ENCODE measurements at places on chromosomes 5 and 9.

GRCh38 chr5:39495227-39495626 lies 70.4 kb upstream of the DAB2 start:
- DNase-seq = no peak

- DNase-seq = no peak
Observed at GRCh38 chr5:136067422-136067821, 38.6 kb downstream of the TGFBI start.

GRCh38 chr5:173327084-173327947 lies 898 bp downstream of the STC2 start:
- peak; percentile 34 for DNase-seq

DNA sequence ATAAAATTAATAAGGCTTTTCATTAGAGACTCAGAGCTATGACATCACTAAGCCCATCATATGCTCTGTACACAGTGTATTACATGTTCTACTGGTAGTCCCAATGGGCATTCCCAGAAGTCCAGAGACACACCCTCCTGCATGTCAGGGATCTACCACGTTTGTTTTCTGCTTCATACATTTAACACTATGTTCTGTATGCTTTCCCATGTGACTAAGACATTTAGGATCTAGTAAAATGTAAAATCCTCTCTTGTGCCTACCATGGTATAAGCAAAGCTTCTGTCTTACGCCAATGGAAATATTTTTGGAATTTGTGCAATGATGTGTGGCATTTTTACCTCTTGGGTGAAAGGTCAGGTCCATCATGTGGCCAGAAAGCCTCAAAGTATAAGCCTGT lies 192.4 kb downstream of the ADAMTSL1 start:
- no peak for DNase-seq

- DNase-seq = no peak
Observed at GRCh38 chr5:11596657-11597071, 307.6 kb downstream of the CTNND2 start.

DNA sequence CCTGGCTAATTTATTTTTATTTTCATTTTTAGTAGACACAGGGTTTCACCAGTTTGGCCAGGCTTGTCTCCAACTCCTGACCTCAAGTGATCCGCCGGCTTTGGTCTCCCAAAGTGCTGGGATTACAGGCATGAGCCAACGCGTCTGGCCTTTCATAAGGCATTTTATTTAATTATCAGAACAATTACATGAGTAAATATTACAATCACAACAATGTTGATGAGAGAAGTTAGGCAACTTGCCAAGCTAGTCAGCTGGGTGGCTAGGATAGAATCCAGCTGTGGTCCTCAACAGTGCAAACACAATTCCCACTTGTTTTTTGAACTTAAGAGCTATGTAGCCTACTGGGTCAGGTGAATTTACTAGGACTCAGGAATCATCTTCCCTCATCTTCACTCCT lies 22.0 kb downstream of the C9orf57 start:
- DNase-seq = no peak

- no peak for DNase-seq
Observed at GRCh38 chr9:83281306-83282255, 218.6 kb upstream of the RASEF start.

- DNase-seq = no peak
Observed at GRCh38 chr9:93315960-93316359, 132.0 kb downstream of the WNK2 start.

DNA sequence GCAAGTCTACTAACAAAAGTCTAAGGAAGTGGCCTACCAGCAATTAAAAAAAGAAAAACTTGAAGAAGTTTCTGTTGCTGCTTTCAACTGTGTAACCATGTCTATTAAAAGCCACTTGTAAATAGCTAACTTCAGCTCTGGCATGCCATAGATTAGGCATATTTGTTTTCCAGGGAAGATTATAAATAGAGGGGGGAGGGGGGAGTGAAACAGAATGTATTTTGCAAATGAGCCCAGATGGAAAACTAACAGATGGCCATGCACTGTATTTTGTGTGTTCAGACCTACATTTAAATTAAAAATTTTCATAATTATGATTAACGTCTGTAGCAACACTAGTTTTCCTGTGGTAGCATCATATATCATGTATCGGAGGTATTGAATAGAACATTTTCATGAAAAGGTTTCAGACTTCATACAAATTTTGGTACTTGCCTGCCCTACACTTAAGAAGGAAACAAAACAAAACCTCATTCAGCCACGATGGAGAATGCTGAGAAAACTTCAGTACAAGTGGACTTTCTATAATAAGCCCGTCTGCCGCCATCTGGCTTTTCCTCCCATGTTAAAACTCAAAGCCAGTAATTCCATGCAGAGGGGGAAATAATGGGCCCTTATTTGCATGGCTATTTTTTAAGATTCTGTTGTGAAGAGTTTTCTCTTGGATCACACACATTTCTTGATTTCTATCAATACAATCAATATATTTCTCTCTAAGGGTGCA lies 220.4 kb upstream of the SMARCA2 start:
- DNase-seq = no peak

GRCh38 chr5:14716755-14717752 lies 52.5 kb downstream of the OTULIN start:
- no peak for DNase-seq

DNA sequence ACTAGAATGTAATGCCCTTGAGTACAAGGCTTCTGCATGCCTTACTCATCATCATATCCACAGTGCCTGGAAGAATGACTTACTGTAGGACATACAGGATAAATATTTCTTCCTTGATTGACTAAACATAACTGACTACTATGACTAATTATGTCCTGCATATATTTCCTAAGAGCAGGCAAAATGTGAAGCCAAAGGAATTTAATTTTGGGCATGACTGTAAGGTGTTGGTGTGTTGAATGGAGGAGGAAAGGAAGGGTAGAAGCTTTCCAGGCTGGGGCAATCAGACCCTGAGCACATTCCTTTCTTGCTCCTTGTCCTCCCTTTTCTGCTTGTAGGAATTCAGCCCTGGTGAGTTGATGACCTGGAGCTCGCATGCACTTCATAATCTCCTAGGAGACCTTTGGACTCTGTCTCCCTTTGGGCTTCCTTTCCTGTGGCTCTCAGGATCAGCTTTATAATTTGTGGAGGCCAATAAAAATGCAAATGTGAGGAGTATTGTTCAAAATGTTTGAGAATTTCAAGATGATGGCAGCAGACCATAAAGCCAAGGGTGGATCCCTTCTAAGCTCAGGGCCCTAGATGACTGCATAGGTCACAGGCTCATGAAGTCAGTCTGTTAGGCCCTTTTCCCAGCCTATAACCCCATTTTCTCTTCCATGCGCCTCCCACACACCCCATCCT lies 174.0 kb downstream of the HMHB1 start:
- DNase-seq = no peak

DNA sequence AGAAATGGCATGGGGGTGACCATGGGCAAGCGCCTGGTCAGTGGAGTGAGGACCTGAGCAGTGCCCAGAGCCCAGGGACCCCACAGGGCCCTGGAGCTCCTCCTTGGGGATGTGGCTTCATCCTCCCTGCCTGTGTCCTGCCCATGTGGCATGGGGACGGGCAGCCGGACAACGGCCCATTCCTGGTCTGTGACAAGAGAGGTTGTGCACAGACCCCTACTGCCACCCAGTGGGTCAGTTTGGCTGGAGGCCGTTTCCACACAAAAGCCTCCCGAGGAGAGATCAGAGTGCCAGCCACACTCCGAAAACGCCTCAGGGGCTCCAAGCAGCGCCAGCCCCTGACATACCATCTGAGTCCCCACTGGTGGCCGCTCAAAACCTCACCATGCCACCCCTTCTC lies 19.8 kb downstream of the SLC6A18 start:
- DNase-seq = no peak

- DNase-seq = no peak
Observed at GRCh38 chr9:137951597-137952490, 74.3 kb downstream of the CACNA1B start.

DNA sequence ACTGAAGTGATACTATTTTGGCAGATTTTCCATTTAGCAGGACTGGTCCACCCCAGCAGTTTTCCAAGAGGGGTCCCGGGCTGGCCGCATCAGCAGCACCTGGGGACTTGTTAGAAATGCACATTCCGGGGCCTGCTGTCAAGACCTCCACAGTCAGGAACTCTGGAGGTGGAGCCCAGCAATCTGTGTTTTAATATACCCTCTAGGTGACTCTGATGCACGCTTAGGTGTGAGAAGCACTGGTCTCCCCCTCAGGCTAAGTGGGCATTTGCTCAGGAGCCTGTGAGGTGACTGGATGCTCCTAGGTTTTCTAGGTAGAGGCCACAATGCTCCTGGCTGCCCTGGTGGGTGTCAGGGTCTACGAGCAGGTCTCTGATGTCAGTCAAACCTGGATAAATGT lies 81.7 kb downstream of the DCP2 start:
- no peak for DNase-seq

DNA sequence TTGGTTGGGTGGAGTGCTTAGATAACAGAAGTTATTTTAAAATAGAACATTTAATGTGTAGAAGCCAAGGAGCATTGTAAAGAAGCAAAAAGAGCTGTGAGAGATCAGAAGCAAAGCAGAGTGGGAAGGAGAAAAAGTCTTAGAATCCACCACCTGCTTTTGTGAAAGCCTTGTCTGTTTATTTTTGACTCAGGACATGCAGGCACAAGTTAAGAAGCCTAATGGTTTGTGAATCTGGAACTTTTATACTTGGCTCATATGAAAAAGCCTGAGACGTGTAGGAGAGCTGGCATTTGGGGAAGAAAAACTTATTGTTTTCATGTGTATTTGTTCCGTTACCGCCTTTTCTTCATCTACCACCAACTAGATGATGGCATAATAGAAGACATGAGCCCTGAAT lies 38.5 kb upstream of the ITGA2 start:
- no peak for DNase-seq

DNA sequence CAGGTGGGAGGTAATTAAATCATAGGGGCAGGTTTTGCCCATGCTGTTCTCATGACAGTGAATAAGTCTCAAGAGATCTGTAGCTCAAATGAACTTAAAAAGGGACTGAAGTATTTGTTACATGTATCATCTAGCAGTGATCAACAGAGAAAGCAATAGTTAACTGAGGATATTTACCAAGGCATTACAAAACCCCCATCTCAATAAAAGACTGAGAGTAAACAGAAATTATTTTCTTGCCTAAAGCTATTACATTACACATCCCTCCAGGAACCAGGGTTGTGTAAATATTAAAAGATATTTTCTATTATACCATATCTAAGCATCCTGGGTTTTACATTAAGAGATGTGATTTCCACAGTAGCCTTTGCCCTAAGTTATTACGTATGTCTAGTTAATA lies 169.9 kb downstream of the CTNND2 start:
- DNase-seq = no peak

- DNase-seq = no peak
Observed at GRCh38 chr9:134433909-134434882, 107.9 kb downstream of the RXRA start.

DNA sequence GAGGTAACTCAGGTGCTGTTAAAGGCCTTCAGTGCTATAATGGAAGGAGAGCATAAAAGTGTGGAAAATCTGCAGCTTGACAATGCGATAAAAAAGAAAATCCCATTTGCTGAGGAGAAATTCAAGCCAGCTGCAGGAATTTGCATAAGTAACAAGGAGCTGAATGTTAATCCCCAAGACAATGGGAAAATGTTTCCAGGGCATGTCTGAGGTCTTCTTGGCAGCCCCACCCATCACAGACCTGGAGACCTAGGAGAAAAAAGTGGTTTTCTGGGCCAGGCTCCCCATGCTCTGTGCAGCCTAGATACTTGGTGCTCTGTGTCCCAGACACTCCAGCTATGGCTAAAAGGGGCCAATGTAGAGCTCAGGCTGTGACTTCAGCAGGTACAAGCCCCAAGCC lies 1159.6 kb downstream of the CDH18 start:
- no peak for DNase-seq

- no peak for DNase-seq
Observed at GRCh38 chr5:124061663-124062062, 549.7 kb downstream of the CSNK1G3 start.

- DNase-seq = no peak
Observed at GRCh38 chr5:13378091-13378490, 566.4 kb downstream of the DNAH5 start.

GRCh38 chr9:19247420-19247819 lies 16.9 kb downstream of the DENND4C start:
- no peak for DNase-seq

GRCh38 chr9:19074229-19074628 lies 25.0 kb downstream of the RRAGA start:
- no peak for DNase-seq

DNA sequence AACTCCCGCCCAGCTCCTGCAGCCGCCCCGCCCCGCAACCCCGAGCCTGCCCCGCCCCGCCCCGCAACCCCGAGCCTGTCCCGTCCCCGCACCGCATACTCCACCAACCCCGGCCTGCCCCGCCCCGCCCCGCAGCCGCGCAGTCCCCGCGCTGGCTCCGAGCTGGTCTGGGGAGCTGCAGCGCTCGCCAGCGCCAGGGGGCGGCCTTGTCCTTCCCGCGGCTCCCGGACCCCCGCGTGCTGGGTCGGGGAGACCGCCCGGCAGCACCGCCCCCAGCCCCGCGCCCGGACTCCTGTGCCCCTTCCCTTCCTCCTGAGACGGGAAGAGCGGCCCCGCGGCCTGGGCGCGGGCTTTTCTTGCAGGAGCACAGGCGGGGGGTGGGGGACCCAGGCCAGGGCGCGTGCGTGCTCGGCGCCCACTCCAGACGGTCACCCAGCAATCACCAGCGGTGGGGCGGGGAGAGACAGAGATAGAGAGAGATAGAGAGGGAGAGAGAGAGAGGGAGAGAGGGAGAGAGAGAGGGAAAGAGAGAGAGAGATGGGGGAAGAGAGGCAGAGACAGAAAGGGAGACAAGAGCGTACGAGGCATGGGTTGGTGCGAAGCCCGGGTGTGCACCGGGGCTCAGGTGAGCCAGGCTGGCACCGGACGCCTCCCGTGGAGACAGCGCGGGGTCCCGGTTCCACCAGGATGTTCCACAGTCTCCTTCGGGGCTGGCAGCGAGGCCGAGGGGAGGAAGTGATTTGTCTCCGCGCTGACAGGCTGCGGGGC lies 14.7 kb upstream of the TMEM250 start:
- peak; percentile 38 for DNase-seq

GRCh38 chr9:78235256-78235761 lies 566 bp upstream of the CEP78 start:
- DNase-seq = no peak

- DNase-seq = no peak
Observed at GRCh38 chr9:23598994-23599393, 227.0 kb downstream of the ELAVL2 start.

GRCh38 chr9:130471411-130472183 lies 26.8 kb downstream of the ASS1 start:
- no peak for DNase-seq

GRCh38 chr5:165579911-165580310 lies 2074.5 kb downstream of the MAT2B start:
- no peak for DNase-seq

Measured in stimulated activated CD4-positive, alpha-beta T cell treated with anti-CD3 and anti-CD28 coated beads, Interleukin-2, amount 100 ng/mL, for 24 hours (primary cell).